ENCODE measurements at places on chromosomes 7 and 10.

- DNase-seq, result no peak
Measured at GRCh38 chr7:140062118-140062527, 628 bp downstream of the PARP12 start.

DNA sequence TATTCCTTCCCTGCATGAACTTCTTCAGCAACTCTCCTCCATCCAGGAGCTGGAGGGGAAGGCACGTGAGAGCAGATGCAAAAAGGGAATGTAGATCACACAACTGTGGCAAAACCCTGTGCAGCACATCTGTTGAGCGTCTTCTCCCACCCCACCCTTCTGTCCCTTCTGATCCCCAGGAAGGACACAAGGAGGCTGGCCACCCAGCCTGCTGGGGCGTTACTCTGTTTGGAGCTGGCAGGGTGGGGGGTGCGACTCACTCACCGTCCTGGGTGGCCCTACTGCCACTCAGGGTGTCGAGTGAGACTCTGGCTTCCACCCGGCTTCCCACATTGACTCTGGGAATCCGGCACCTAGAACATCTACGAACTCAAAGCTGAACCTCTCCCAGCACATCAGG, 10.2 kb upstream of the MMP21 start:
- DNase-seq, result no peak

DNA sequence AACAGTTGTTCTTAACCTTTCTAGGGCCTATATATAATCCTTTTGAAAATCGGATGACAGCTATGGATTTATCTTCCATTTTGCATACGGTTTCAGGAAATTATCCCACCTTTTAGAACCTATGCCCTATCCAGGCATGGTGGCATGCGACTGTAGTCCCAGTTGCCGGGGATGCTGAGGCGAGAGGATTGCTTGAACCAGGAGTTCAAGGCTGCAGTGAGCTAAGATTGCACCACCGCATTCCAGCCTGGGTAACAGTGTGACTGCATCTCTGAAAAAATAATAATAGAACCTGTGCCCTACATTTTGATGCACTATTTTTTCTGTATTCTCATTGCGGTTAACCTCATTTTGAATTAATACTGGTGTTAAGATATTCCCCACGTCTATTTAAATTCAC, 11.6 kb downstream of the CCAR1 start:
- no peak for DNase-seq

GRCh38 chr10:132065491-132066105, at the start of gene JAKMIP3:
Gene JAKMIP3 (plus strand): TSS chr10:132065946. CDS start chr10:132104809, 38,863 bp downstream.
- DNase-seq, result no peak

DNA sequence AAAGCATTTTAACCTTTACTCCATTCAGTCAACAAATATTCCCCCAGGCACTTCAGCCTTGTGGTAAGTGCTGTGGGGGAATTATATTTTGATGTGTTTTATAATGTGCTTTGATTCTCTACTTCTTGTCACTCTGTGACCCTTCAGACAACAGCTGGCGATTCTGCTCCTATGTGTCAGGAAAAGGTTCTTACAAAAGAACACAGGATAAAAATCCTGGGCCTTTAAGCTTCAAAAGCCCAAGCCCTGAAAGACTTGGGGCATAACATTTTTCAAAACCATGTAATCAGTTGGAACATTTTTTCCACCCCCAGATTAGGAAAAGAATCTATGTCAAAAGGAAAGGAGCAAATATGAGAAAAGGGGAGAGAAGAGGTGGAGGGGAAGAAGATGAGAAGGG, 37.8 kb upstream of the LRRC17 start:
- no peak for DNase-seq

GRCh38 chr10:77223526-77224460, 413.8 kb downstream of the KCNMA1 start:
- DNase-seq, result no peak

- DNase-seq, result no peak
Measured at GRCh38 chr7:143849785-143850479, 52.0 kb downstream of the TCAF1 start.

DNA sequence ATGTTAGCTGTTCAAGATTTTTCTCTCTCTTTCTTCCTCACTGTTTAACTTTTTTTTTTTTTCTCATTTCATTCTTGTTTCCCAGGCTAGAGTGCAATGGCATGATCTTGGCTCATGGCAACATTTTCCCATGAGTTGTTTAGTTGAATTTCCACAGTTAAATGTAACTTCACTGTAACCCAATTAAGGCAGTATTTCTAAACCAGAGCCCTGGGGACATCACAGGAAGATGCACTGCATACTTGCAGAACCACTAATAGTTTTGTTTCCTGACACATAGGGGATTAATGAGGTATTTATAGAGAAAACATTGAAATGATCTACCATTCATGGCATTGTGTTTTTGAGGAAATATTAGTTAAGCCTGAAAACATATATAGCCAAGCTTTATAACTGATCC, 795.6 kb upstream of the GHITM start:
- no peak for DNase-seq

DNA sequence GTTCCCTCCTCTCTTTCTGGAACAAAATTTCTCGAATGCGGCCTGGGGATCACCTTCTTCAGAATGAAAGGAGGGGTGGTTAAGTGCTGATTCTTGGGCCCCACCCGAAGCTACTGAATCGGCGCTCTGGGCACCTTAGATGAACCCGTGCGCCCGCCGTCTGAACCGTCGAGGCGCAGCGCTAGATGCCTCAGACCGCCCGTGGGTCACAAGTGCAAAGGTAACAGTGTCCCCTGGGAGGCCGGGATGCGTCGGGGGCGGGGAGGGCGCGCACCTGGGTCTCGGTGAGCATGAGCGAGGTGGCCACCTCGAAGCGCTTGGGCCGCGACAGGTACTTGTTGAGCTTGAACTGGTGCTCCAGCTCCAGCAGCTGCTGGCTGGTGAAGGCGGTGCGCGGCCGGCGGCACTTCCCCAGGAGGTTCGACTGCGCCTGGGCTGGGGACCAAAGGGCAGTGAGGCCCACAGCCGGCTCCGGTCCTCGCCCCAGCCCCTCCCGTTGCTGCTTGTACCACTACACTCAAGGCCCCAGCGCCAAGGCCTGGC, 4.2 kb downstream of the MNX1 start:
- DNase-seq, result no peak

GRCh38 chr7:99740573-99741440, 5.8 kb upstream of the CYP3A7 start:
- no peak for DNase-seq

DNA sequence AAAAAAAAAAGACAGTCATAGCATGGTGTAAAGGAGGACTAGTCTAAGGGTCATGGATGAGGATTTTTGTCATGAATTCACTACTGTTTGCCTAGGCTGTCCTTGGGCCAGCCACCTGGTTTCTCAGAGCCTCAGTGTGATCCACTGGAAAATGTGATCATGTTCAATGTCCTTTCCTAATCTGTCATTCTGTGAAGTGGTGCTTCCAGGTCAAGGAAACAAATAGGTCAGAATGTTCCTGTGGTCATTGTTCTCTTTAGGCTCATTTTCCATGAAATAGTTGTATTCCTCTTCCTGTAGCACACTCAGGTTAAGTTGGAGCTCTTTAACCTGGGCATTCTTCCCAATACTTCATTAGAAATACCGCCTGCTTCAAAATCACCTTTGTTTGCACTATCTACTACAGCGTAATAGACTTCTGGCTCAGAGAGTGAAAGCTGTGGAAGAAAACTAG, 16.5 kb downstream of the CD36 start:
- no peak for DNase-seq

DNA sequence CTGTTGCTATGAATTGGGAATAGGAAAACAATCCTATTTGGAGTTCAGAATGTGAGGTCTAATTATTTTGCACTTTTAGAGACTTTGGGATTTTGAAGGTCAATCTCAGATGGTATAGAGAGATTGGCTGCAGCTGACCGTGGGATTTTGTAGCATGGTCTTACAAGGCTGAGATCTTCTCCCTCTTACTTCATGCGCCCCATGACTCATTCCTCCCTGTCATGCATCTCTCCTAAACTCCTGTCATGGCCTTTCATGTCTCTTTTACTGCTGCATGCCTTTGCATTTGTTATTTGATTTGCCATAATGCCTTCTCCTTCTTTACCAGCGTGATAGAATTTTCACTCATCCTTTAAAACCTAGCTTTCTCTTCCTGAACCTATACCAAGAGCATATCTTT, 133.1 kb downstream of the BBS9 start:
- DNase-seq, result no peak

DNA sequence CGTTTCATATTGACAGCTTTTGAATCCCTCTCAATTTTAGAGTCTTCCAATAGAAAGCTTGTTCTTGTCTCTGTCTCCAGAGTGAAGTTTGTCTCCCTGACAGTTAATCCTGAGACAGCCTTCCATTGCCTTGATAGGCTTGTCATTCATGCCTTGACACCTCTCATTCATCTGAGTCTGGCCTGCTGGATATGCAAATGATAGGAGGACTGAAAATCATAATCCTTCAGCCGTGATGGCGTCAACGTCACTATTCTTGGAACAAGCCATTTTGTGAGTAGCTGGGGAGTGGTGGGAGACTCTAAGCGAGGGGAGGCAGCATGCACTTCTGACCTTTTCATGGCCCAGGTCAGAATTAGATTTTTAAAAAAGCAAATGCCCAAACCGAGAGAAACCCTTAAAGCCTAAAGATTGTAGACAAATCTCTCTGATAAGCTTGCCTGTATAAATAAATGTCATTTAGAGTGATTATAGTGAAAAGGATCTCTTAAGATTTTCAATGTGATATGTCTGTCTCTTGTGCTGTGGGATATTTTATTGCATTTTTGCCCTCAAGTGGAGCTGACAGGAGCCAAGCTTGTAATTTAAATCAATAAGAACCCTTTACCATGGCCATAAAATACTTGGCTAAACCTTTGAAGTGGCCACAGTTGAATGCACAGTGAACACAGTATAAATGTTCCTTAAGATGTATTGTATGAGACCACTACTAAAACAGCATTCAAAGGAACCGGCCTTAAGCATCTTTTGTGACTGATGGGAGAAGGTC, 148.8 kb downstream of the SNX10 start:
- no peak for DNase-seq

GRCh38 chr10:118955531-118955930, 74.0 kb upstream of the NANOS1 start:
- no peak for DNase-seq

DNA sequence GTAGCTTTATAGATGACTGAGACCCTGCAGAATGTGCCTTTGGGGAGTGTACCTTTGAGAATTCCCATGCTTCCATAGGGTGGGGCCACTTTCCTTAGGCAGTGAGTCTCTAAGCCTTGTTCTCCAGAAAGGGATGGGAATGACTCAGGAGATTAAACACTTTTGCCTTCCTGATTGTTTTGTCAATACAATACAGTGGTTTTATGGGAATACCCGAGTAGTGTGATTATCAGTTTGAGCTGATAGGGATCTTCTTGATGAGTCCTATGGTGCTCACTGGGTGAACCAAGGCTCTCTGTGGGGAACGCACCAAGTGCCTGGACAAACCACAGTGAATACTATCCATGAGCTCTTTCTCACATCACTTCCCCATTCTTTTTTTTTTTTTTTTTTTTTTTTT, 6.3 kb downstream of the MYOF start:
- no peak for DNase-seq

DNA sequence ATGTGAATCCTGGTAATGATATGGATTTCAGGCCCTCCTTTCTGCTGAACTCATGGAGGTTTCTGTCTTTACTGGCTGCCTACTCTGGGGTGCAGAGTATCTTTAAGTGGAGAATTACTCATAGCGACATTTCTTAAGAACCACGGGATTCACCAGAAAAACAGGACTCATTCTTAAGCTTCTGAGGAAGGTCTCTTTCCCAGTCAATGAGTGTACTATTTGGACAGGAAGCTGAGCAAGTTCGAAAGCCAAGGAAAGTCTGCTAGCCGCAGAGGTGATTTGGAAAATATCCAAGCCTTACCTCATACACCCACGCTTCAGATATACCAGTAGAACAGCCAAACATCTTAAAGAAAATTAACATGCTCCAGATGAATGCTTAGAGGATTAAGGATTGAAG, 377.6 kb upstream of the MYO3A start:
- no peak for DNase-seq

- DNase-seq, result no peak
Measured at GRCh38 chr10:62305813-62306212, 37.2 kb upstream of the RTKN2 start.

DNA sequence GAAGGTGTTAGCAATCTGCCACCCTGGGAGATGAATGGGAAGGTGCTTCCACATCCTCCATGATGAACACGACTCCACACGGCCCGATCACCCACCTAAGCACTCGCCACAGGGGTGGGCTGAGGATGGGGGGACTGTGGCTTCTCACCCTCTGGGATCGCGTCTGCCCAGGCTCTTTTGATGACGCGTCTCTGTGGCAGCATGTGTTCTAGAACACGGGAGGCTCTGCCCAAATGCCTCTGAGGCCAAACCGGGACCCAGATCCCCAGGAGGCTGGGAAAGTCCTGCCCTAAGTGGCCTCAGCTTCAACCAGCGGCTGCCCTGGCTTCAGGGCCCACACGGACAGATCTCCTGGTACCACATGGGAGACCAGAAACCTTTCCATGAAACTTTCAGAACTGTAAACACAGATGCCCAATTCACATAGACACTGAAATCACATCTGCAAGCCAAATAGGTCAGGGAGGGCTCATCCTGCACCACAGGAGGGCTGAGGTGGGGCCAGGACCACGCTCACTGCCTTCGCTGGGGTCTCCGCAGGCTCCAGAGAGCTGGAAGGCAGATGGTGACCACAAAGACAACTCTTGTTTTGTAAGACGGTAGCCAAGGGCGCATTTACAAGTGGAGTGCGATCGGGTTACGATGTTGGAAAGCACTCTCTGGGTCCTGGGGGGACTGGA, 200.6 kb downstream of the PTPRN2 start:
- DNase-seq, result no peak

DNA sequence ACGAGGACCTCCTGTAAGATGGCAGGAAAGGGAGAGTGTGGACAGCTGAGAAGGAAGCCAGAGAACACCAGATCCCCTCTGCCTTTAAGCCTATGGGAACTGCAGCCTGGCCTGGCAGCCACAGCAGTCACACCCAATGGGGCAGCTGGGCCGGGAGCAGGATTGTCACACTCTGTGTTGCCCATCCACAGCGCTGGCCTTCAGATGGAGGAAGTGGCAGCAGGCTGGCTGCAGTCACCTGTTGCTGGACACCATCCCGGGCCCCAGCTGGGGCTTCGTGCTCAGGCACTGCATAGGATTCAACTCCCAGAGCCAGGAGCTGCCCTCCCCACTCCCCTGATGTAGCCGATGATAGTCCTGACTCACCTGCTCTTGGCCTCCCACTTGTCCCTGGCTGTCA, 114.4 kb downstream of the COL13A1 start:
- no peak for DNase-seq

DNA sequence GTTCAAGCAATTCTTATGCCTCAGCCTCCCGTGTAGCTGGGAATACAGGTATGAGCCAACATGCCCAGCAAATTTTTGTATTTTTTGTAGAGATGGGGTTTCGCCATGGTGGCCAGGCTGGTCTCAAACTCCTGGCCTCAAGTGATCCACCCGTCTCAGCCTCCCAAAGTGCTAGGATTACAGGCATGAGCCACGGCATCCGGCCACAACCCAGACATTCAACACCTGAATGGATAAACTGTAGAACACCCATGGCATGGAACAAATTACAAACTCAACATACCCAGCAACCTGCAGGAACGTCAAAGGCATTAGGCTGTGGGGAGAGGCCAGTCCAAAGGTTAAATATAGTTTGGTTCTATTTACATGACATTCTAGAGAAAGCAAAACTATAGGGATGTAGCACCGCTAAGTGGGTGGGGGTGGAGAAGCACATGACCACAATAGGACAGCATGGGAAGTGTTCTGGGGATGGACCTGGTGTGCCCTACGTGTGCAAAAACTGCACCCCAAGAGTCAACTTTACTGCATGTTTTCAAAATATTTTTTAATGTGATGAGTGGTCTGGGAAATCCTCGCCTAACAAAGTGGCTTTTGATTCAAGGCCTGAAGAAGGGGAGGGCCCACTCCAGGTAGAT, 6.5 kb upstream of the PGAM2 start:
- DNase-seq, result no peak

- DNase-seq, result no peak
Measured at GRCh38 chr10:110872984-110873923, 1.5 kb downstream of the PDCD4 start.
